ENCODE measurements at places on chromosomes 3 and 15.

DNA sequence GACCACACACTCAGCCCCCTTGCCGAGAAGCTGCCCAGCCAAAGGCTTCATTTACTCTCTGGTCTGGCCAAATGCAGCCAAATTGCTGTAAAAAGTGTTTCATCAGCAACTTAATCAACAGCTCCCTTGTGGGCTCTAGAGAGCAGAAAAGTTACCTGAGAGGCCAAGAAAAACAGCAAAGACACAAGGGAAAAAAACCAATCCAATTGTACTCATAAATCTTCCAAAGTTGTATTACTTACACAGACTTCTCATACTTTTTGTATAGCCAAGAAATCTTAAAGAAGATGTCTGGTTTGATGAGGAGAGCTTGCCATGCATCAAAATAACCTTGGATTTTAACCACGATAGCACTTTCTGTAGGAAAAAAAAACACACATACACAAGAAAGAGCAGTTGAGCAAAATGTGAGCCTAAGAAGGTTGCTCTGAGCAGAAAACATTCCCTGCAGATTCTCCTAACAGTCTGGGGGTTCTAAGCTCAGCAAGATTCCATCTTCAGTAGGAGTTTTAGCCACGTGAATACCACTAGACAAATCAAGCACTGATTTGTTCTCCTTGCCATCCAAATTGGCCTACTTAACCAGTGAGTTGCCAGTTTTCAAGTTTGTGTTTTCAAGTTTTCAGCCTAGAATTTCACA, 120.0 kb downstream of the CYP19A1 start:
- DNase-seq: no peak

GRCh38 chr3:81723732-81724313, 37.6 kb downstream of the GBE1 start:
- DNase-seq: no peak

DNA sequence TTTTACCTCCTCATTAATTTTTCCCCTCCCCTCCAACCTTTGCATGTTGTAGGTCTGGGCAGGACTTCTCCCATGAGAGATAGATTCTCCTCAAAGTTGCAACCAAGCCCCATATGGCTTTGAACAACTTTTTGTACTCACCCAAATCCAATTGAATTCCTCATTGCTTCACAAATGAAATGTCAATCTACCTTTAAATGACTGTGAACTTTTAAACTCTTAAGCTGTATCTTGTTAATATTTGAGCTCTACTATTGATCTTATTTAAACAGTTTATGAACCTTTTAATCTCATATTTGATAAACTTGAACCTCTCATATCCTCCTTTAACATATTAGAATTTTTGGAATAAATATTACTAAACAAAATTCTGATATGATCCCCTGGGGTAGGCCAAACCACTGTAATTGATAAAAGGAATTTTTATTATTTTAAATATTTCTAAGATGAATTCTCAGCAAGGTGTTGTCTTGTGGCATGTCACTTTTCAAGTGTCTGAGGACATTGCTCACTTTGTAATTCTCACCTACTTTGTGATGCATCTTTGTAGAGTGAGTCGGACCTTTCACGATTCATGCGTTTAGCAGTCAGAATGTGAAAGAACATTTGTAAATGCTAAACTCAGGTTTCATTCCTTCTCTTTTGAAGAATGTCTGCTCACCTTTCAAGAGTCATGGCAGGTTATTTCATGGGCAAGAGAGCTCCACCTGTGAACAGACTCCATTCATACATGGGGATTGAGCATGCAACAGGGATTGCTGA, 23.4 kb upstream of the GREM1 start:
- no peak for DNase-seq

DNA sequence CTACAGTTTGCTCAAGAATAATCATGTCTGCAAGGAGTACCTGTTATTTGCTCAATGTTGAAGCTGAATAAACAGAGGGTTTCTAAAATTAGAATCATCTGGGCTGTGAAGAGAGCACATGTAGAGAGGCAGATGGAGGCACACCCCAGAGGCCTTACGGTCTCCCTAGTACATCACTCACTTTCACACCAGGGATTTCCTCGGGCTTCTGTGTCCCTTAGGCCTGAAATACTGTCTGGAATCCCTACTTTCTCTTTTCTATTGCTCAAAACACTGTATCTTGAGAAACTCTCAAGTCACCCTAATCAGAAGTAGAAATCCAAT, 473.7 kb upstream of the ROBO2 start:
- no peak for DNase-seq

GRCh38 chr3:41125258-41125657, 74.0 kb upstream of the CTNNB1 start:
- no peak for DNase-seq

- no peak for DNase-seq
Measured at GRCh38 chr3:150177673-150178381, 207.1 kb upstream of the PFN2 start.

- DNase-seq: no peak
Measured at GRCh38 chr15:51401872-51402517, 60.5 kb downstream of the GLDN start.

- DNase-seq: no peak
Measured at GRCh38 chr15:100958326-100959065, 39.3 kb downstream of the LRRK1 start.

GRCh38 chr3:186241910-186242821, 119.9 kb downstream of the DGKG start:
- DNase-seq: peak; percentile 10

- no peak for DNase-seq
Measured at GRCh38 chr3:128498127-128498626, 5.2 kb upstream of the GATA2 start.

- no peak for DNase-seq
Measured at GRCh38 chr15:67805666-67806516, 19.4 kb upstream of the SKOR1 start.

DNA sequence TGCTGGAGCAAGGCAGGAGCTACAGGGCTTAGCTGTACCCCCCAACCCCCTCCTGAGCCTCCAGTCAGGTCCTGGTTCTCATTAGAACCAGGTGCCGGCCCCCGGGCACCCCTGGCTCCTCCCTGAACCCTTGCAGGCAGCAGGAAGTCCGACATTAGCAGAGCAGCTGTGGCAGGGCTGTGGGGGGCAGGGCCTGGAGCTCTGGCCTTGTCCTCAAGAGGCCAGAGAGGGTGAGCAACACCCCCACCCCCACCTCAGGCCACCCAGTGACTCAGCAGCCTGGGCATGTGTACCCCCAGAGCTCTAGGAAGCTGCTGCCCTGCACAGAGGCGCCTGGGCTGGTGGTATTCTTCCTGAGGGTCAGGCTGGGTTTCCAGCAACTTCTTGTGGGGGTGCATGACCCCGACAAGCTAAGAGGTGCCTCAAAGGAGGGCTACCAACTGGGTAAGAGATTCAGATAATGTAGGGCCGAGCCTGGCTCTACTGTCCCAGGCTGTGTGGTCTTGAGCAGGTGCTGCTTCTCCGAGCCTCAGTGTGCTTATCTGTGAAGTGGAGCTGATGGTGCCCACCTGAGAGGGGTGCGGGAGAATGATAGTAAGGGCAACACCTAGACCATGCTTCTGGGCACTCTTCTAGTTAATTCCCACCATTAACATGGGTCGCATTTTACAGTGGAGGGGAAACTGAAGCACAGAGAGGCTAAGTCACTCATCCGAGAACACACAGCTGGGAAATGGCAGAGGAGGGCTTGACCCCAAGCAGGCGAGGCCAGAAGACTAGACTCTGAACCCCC, 16.0 kb downstream of the H1-8 start:
- no peak for DNase-seq

- DNase-seq: no peak
Measured at GRCh38 chr15:31345606-31346366, 19.2 kb downstream of the KLF13 start.

- no peak for DNase-seq
Measured at GRCh38 chr15:83339396-83339795, 54.9 kb upstream of the BNC1 start.

- no peak for DNase-seq
Measured at GRCh38 chr3:40387001-40387894, at the start of gene ENTPD3. ENTPD3 (plus strand) TSS chr3:40387184; CDS start chr3:40388058, 874 bp downstream.

- DNase-seq: no peak
Measured at GRCh38 chr15:74328331-74329056, 39.0 kb downstream of the CYP11A1 start.

DNA sequence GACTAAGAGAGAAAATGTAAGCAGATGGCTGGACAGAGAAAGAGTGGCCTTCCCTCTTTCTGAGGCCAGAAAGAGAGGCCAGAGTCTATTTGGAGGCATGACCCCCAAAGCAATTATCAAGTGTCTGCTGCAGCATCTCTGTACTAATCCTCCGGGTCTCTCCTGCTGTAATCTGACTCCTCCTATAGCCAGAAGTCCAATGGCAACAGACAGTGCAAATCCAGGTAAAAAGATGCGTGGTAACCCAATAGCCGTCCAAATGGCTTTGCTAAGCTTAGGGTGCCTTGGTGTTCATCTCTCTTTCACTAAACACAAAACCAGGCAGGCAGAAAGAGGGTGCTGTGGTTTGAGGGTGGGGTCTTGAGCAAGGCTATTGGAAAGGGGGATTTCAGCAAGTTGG, 91.6 kb downstream of the ADCY5 start:
- no peak for DNase-seq

DNA sequence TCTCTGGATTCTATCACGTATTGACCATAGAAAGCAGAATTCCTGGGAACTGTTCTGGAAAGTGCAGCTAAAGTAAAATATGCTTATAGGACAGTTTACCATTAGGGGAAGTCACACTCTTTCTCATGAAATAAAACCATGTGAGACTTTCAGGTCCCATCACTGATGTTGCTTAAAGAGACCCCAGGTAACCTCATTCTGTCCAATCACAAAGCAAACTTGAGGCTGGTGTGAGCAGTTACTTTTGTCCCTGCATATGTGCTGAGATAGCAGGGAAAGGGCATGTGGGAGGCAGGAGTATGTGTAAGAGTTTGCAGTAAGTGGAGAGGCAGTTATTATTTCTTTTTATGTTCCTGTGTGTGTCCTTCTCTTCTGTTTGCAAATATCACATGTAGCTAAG, 16.1 kb downstream of the GPR87 start:
- no peak for DNase-seq

GRCh38 chr15:80557441-80558234, 137.5 kb upstream of the ABHD17C start:
- DNase-seq: no peak

GRCh38 chr3:15520185-15520584, 1.3 kb downstream of the COLQ start:
- no peak for DNase-seq

- no peak for DNase-seq
Measured at GRCh38 chr3:57283334-57283733, 9.2 kb downstream of the ASB14 start.

GRCh38 chr3:69194431-69195165, 72.2 kb upstream of the LMOD3 start:
- DNase-seq: no peak

DNA sequence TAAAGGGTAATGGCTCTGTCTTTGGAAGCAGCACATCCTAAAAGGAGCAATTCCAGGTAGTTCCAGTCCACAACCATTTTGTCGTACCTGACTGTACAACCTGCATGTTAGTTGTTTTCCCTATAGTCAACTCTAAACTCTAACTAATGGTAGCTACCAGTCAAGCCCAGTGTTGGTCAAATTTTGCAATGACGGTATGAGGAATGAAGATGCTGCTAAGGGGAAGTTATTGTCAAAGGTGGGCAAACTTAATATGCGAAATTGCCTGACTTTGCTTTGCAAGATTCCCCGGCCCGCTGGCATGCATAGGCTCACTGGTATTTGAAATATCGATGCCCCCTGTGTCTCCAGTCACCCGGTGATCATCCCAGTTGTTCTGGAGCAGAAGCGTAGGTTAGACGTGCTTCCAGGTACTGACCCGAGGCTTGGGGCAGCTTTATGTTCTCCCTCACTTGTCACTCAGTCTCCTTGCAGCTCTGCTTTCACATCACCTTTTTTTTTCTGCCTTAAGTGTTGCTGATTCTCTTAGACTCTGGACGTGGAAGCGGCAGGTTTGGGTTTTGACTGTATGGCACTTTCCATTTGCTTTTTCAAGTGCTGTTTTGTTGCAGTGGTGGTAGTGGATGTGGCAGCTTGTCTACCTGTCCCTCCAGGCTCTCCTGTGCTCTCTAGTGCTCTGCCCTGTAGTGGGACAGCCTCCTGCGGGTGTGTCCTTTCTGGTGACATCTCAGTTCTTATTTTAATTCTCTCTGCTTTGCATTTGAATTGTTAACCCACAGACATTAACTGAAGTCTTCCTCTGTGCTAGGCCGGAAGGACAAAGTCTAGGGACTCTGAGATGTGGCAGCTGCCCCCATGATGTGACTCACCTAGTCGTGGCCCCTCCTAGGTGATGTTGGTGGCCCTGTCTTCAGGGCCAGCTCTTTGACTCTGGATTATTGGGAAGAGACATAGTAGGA, 95.8 kb upstream of the UMPS start:
- no peak for DNase-seq

DNA sequence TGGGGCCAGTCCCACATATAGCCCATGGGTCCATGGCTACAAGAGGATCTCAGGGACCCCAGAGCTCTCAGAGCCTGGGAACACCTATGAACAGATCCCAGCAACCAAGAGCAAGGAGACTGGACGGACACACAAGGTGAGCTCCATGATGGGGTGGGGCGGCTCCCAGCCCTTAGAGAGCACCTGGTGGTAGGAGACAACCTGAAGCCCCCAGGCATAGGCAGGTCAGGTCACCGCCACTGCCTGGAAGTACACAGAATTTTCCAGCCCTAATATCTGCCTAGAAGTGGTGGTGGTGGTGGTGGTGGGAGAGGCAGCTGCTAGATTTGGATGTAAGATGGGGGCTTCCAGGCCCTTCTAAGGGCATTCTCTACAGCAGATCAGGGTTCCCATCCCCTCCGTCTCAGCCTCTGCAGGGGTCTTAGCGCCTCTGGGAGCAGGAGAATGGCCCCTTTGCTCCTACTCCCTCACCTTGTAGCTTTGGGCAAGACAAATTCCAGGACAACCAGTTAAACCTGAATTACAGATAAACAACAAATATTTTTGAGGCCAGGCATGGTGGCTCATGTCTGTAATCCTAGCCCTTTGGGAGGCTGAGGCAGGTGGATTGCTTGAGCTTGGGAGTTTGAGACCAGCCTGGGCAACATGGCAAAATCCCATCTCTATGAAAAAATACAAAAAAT, 9.2 kb downstream of the SH2D7 start:
- no peak for DNase-seq

- no peak for DNase-seq
Measured at GRCh38 chr3:98532709-98533571, 1.2 kb downstream of the GPR15 start.

DNA sequence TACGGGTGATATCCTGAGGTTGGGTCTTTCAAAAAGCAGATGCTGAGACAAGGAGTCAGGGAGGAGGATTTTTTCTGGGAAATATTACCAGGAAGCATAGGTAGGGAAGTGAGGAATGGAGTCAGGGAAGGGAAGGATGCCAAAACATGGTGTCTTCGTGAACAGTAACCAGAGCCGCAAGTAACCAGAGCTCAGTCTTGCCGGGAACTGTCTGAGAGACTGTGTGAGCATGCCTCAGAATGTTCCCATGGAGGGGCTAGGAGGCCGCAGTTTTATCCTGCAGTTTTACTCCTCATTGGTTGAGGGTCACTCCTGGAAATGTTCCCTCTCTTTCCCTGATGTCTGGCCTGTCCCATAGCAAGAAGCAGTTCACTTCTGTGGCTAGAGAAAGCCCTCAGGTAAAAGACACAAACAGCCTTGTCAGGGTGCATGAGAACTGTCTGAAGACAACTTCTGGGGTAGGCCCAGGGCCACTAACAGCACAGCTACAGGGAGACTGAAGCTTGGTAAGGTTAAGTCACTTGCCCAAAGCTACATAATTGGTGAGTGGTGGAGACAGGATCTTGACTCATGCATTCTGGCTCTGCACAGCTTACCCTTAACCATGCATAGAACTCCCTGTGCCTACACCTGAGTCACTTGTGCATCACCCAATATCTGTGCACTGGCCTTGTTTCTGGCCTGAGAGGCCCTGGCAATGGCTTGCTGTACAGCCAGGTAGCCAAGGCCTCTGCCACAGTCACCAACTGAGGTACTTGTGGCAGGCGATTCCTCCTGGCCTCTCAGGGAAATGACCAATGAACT, 76.3 kb upstream of the FRMD4B start:
- no peak for DNase-seq

All from stimulated activated CD8-positive, alpha-beta memory T cell treated with anti-CD3 and anti-CD28 coated beads, Interleukin-15, amount 100 ng/mL, for 1 hour (primary cell).